ENCODE measurements at places on chromosomes 3 and 15.

GRCh38 chr3:192915722-192916121 lies 1.9 kb downstream of the MB21D2 start:
- no peak for DNase-seq

DNA sequence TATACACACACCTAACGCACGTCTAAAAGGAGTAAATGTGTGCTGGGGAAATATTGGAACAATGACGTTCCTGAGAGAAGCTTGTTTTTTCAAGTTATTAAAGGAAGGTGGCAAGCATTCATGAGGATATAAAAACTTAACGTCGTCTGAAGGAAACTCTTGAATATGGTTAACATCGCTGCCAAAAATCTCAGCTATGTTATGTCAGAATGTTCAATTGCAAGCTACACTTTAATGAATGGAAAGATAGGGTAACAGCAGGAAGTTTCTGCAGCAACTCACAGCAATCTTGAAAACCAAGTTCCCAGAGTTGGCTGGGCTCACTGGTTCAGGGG lies 54.3 kb upstream of the MEF2A start:
- no peak for DNase-seq

GRCh38 chr3:171282041-171282440 lies 178.2 kb downstream of the TNIK start:
- no peak for DNase-seq

DNA sequence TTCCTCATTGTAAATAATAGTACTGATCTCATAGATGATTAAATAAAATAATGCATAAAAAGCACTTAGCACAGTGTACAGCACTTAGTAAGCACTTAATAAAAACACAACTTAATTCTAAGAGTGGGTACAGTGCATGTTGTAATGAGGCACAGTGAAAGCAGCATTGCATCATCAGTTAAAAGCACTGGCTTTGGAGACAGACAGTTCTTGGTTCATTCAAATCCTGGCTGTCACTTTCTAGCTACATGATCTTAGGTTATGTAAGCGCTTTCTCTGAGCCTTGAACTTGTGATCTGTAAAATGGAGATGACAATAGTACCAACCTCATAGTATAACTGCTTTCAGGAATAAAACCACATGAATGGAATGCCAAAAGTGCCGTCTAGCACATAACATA lies 151.5 kb downstream of the DPH6 start:
- no peak for DNase-seq

DNA sequence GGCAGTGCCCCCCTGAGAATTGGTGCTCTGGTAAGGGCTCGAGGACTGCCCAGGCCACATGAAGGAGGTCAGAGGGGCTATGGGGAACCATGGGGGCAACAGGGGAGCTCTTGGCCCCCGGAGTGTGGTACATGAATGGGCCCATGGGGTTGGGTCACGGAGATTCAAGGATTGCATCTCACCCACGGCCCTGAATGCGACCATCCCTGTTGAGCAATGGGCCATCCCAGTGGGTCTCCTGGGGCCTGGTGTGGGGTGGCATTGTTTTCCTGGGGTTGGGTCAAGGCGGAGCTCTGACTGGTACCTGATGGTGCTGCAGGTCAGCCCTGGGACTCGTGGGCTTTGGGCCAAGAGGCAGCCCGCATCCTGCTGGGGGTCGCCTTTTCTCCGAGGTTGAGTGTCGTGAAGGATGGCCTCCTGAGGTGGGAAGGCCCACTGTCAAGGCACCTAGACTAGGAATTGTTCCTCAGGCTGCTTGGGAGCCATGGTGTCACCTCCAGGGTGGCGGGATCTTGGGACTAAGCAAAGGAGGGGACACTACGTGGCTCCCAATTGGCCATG lies 198.3 kb downstream of the UBE3A start:
- DNase-seq, result no peak

DNA sequence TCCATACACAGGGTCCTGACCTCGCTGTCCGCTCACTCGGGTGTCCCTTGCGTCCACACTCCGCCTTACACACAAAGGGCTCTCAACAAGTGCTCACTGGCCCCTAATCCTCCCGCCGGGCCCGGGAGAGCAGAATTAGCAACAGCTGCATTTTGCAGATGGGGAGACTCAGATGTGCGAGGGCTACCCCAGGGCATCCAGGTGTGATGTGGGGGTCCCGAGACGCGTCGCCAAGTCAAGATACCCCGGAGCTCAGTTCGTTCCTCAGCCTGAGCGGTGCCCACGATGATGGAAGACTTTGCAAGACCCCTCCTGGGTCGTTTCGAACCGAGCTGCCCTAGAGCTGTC lies 14.9 kb upstream of the WNT7A start:
- no peak for DNase-seq

DNA sequence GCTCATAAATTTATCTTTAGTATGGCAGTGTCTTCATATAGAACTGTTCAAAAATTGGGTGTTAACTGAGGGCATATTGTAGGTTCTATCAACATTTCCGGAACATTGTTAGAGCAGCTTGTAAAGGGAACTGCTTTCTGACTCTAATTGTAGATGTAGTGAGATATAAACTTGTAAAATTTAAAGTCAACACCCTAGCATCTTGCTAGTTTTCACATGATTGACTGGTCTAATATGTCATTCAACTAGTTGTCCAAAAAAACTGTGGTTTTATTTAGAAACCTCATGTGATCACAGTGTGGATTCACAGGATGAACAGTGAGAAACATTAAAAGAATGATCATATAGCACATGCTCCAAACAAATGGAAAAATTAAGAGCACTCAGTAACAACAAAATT lies 607.4 kb downstream of the ROBO1 start:
- DNase-seq, result no peak

- DNase-seq, result no peak
Measured at GRCh38 chr15:52230073-52230472, 38.9 kb upstream of the GNB5 start.

DNA sequence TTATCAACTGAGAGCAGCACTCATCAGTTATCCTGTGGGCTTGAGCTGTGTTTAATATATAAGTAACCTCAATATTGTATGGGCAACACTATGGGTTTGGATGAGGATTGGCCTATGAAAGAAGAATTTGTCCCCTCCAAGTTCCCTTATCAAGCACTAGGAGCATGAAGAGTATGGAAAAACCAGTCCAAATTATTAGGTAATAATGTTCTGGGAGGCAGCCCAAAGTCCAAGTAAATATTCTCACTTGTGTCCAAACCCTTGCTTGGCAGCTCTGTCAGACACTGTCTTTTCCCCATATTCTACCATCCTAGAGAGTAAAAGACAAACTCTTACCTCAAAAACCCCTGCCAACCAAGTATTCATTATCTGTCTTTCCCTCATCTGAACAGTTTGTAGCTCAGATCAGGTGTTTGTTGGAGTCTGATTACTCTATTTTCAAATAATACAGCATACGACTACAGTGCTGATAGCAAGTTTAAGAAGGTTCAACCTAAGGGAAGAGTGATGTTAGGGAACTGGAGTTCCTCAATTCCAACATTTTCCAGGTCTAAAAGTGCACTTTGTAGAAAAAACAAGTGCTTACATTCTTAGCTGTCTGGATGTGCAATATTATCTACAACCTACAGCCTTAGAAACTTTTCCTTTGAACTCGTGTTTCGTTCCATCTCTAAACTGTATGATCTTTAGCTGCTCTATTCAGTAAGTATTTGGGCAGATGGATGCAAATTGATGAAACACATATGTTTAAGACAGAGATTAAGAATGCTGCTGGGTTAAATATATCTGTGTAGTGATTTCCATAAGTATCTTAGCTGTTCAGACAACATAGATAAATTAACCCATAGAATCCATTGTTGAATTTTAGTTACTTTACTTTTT lies 89.7 kb upstream of the PHLDB2 start:
- no peak for DNase-seq

DNA sequence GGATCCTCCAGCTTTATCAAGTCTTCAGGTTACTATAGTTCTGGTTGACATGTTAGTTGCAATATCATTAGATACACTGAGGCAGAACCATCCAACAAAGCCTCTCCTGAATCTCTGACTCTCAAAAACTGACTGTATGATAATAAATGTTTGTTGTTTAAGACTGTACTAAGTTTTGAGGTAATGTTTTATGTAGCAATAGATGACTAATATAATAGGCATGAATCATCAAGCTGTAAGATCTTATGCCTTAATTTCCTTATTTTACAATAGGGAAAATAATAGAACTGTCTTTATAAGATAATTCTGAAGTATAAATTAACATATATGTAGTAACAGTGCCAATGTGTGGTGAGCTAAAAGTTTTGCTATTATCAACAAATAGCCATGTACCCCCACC lies 88.9 kb upstream of the TBC1D5 start:
- DNase-seq, result no peak

DNA sequence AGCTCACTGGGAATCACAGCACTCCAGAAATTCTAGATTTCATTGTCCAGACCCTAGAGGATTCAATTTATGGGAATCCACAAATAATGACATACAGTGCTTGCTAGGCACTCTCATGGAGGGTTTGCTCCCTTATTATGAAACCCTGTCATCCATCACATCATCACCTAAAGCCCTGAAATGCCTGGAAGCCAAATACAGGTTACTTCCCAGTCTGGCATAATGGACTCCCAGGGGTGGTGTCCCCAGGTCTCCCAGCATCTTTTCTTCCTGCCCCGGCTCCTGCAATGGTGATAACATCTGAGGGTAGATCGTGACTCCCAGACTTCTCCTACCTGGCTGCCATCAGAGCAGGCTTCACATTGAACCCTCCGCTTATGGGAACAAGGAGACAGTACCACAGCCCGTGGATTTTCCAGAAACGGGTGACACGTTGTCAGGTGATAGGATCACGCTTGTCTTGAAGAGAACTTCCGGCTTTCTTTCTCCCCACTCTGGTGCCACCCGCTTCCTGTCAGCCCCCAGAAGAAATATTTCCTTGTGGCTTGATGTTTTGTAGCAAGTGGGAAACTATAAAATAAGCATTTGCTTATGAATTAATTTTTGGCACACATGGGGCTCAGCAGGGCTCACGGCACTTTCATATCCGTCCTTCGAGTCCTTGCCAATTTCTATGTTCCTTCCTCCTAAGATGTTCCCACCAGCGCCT lies 238.7 kb upstream of the BHLHE40 start:
- no peak for DNase-seq

DNA sequence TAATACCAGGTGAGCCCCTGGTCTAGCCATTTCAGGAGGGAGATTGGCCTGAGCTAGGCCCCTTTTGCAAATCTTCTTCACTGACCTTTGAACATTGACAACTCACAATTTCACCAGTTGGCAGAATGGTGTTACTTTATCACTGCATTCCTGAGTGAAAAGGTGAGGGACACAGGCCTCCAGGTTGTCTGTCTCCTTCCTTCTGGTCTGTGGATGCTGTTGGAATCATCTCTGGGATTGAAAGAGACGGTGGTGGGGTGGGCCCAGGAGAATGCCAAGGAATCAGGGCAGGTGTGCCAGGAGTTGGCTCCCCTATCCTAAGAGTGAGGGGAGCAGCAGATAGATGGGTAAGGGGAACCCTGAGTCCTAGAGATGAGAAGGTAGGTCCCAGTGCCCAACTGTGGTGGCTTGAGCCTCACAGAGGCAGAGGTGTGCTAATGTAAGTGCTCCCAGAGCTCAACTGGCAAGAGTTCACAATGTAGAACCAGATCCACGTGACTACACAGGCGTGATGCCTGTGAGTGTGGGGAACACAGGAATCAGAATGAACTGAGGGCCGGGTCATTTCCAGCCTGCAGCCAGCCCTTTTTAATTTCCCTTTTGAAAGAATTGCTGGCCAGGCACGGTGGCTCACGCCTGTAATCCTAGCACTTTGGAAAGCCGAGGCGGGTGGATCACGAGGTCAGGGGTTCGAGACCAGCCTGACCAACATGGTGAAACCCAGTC lies 11.2 kb downstream of the C3orf62 start:
- DNase-seq, result no peak

Data from erythroblast (primary cell).